ENCODE measurements at places on chromosomes 11 and 22.

GRCh38 chr11:1832920-1833295 lies 1.9 kb upstream of the SYT8 start:
- no peak for DNase-seq

GRCh38 chr22:28544431-28544868 lies 135.2 kb downstream of the TTC28 start:
- no peak for DNase-seq

DNA sequence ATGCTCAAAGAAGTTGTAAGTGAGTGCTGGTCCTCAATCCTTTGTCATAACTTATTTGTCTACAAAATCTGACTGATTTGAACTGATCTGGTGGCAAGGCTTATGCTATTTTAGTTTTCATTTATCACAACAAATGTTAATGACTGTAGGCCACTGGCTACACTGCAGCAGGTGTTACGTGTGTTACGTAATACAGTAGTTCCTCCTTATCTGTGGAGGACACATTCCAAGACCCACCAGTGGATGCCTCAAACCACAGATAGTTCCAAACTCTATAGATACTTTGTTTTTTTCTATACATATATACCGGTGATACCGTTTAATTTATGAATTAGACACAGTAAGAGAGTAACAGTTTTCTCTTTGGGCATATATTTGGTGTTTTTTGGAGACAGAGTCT lies 7.0 kb downstream of the MADD start:
- no peak for DNase-seq

GRCh38 chr11:76768088-76768908 lies 14.9 kb upstream of the TSKU start:
- no peak for DNase-seq

DNA sequence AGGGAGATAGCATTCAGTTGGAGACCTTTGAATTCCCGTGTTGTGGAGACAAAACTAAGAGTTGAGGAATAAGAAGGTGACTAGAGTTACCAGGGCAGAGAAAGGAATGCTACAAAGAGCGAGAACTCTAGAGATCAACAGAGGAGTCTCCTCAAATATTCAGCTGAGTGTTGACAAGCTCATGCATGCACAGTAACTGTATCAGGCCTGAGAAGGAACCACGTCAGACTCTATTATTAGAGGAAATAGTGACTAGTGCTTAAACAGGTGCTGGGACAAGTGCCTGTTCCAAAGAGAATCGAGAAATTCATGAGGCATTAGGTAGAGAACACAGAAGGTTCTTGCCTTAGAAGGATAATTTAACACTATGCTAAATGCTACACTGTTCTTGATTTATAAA lies 333.8 kb upstream of the CHORDC1 start:
- DNase-seq, result no peak

DNA sequence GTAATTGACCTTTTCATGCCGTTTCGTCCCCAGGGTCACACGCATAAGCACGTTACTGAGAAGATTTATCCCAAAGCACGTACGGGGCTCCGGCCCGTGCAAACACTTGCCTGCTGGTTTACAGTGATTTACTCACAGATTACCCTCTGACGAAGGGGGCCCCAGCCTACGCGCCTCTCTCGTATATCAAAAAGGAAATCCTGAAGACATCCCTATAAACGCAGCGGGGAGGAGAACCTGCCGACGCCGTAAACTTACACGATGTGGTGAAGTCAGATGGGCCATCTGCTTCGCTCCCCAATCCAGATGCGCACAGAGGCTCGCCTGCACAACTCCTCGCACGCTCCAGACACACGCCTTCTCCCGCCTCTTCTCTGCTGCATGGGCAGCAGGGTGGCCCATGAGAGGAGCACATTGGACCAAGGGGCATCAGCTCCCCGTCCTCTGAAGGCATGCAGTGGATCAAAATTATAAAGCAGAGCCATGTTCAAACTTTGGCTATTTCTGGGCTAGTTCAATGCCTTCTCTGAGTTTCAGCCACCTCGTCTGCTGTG lies 123.6 kb downstream of the MN1 start:
- no peak for DNase-seq

DNA sequence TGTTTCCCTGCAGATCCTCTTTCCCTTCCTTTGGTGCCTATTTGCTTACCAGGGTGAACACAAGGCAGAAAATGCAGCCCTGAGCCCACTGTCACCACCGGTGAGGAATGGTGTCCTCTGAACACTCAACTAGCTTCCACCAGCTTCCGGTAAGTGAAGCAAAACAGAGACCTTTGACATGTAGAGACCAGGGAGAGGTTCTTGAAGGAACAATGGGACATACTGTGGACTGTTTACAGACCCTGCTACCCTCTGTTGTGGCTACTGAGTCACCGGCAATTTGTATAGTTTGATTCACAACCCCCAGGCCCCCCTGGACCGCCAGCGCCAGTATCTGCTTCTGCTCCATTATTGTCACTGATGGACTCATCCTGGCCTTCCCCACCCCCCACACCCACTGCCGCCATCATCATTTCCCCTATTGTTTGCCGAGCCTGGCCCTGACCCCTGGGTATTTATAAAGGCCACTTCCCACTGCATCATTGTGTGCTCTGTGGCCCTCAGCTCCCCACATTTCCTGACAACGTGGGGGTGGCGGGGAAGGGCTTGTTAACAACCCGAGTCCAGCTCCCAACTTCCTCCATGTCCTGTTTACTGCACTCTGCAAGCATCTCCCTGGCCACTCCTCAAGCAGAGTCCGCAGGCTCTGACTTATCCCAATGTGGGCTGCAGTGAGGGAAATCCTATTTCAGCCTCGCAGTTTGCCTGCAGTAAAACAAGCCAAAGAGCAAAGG lies 252.9 kb downstream of the ETS1 start:
- DNase-seq, result no peak

DNA sequence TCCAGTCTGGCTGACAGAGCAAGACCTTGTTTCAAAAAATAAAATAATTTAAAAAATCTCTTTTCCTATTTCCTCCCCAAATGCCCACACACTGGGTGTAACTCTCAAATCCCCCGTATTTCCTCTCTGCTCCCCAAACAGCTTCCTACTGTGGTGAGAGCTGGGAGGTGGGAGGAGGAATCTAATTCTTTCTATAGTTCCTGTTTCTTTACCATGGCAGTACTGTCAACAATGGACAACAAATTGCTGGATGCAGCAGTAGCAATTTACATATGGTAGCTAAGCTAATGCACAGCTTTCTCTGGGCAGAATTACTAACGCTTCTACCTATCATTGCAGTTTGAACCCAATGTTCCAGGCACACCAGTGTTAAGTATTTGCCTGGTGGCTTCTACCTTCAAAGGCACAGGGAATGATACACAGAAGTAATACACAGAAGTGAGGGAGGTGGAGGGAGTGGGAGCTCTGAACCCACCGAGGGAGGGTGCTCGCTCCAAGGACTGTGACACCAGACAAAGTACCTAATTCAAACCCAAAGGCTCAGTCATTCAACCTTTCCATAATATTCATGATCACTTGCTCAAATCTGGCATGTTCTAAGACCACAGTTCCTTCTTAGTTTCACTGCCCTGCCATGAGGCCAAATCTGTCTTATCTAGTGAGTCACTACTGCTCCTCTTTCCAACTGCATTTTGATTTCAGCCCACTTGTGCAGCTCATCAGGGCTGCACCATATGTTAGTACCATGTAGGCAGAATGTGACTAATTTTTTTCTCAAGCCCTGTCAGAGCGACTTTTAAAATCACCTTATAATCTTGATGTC lies 37.9 kb downstream of the CELF1 start:
- DNase-seq, result peak; percentile 54

GRCh38 chr11:67303132-67303834 lies at the start of gene SSH3:
TSS of gene SSH3 (plus strand) at chr11:67303530. CDS start at chr11:67303626, 96 bp downstream.
- no peak for DNase-seq

- DNase-seq, result no peak
These were observed 2.4 kb downstream of the SHISA8 start for GRCh38 chr22:41912338-41913039.

- no peak for DNase-seq
These were observed 21.3 kb downstream of the CBX7 start for GRCh38 chr22:39130892-39131855.

DNA sequence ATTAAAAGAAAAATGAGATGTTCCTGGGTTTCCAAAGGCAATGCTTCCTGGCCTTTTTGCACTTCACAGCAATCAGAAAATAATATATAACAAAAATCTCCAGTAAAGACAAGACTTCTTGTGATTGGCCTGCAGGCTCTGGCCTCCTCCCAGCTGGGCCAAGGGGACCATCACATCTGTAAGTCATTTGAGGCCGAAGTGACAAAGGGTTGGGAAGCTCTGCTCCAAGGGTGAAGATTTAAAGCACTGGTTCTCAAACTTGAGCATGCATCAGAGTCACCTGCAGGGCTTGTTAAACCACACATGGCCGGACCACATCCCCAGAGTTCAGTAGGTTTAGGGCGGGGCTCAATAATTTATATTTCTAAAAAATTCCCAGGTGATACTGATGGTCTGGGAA lies 32.1 kb downstream of the ARFGAP2 start:
- no peak for DNase-seq

GRCh38 chr22:28977060-28977459 lies 84.6 kb downstream of the C22orf31 start:
- no peak for DNase-seq

DNA sequence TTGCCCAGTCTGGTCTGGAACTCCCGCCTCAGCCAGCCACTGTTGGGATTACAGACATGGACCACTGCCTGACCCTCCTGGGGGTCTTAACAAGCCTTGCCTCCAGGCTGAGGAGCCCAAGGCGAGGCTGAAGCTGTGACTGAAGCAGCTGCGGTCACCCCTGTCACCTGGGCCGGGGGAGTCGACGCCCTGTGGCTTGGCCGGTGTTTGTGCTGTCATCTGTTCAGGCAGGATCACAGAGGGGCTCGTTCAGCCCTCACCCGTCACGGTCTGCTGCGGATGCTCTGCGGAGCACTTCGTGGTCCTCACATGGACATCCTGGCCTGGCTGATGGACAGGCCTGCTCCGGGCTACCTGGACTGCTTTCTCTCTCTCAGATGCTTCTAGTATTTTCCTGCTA lies 23.8 kb downstream of the TRMU start:
- DNase-seq, result no peak

- no peak for DNase-seq
These were observed 163.9 kb downstream of the HIPK3 start for GRCh38 chr11:33420959-33421566.

DNA sequence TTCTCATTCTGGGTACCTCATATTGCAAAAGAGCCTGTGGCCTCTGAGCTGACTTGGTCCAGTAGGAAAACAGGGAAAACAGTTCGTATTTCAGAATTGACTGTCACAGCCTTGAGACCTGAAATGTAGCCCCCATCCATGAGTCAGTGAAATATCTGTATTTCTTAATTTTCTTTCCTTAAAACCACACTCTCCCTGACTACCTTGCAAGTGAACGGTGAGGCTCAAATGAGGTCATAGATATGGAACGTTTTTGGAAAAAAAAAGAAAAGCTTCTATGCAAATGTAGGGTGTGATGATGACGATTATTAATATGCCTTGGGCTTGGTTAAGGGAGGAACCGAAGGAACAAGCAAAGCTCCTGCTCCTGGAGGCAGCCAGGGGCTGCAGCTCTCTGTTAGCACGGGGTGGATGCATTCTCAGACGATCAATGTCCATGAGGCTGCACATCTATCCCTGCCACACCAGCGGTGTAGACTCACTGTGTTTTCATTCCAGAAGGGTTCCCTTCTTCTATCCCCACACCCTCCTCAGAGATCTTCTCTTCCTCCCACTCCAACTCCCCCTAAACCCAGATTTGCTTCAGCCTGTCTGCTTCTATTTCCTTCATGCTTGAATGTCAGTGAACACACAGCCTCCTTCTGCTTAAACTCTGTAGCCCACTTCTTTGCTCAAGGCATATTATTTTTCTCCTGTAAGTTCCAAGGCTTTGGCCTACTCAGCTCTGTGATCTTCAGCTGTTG lies 29.2 kb upstream of the SCN3B start:
- no peak for DNase-seq

- no peak for DNase-seq
These were observed 222.6 kb upstream of the CCDC90B start for GRCh38 chr11:83508804-83509203.

DNA sequence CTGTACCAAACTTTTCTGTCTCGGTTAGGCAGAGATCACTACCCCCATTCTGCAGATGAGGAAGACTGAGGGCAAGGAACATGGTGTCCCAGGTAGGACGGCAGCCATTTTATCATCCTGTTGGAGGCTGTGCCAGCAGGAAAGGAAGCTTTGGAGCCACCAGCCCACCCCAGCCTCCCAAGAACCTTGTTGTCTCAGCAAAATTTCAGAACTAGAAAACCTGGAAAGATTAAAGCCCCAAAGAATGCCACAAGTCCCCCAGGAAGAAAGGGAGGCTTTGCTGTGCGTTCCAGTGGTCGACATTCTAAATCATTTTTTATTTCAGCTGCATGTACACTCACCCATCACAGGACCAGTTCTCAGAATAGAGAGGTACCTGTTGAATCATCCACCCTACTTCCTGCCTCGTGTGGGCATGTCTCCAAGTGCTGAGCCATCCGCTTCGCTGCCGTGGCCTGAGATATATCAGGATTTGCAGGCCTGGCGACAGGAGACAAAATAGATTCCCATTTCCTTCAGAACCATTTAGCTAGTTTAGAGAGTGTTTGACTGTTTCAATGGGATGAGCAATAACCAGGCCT lies 13.0 kb upstream of the EIF3D start:
- peak; percentile 60 for DNase-seq

GRCh38 chr11:128962896-128963295 lies 20.2 kb upstream of the TP53AIP1 start:
- no peak for DNase-seq

GRCh38 chr22:41237707-41238569 lies 2.8 kb downstream of the CHADL start:
- no peak for DNase-seq

GRCh38 chr11:71118671-71119250 lies 133.6 kb downstream of the SHANK2 start:
- DNase-seq, result no peak

GRCh38 chr22:24437741-24438328 lies 10.4 kb downstream of the ADORA2A start:
- no peak for DNase-seq

- DNase-seq, result no peak
These were observed 40.2 kb downstream of the GNB1L start for GRCh38 chr22:19814428-19814827.

GRCh38 chr11:9473408-9473807 lies 12.6 kb downstream of the ZNF143 start:
- DNase-seq, result no peak

- no peak for DNase-seq
These were observed 18.2 kb downstream of the P2RY2 start for GRCh38 chr11:73236205-73236765.

- DNase-seq, result no peak
These were observed 350.2 kb upstream of the ARHGAP42 start for GRCh38 chr11:100336873-100337272.

DNA sequence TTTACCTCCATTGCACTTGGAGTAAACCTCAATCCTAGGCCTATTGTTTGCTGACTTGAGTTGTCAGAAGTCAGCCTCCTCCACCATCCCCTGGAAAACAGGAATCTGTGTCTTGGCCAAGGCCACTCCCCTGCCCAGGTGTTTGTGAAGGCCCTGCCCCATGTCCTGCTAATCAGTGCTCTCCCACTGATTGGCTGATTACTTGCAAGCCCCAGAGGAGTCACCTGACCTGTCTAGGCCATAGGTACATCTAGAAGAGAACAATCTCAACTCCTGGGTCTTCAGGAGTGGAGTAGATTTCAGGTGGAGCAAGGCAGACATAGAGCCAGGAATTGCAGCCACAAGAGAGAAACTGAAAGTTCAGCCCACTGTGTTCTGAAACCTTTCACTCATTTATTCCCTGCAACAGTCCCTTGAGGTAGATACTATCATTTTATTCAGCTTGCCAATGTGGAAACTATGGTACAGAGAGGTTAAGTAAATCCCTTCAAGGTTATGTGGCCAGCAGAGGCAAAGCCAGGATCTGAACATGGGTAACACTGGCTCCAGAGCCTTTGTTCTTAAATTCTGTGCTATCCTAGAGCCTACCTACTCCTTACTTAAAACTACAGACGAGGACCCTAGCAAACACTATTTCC lies 10.4 kb downstream of the OAF start:
- no peak for DNase-seq

Measured in AG09309 (cell line).